Left renal pelvis (tissue), 4 donors: ENCODE measurements at places on chromosomes 13 and 19.

DNA sequence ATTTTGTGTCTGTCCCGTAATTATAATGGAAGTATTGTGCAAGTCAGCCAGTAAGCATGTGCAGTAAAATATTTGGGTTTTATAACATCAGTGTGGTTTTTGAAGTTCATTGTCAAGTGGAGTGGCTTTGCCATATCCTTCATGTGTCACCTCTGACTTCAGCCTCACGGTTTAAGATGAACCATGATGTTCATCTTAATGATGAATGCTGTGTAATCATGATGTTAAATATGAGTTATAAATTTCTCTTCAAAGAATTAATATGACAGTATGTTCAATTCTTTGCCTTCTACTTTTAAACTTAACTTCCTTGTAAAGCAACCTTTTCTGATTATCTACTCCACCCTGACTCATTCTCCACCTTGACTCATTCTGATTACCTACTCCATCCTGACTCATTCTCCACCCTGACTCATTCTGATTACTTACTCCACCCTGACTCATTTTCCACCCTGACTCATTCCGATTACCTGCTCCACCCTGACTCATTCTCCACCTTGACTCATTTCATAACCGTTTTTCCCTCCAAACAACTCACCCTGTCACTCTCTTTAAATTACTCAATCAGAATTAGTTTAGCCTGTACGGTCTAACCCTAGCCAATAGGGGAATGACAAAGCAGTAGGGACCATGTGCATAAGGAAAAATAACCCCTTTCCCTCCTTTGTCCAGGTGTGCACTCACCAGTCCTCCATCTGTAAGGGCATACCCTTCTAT, 50.3 kb upstream of the ANKRD10 start:
- no peak for DNase-seq

GRCh38 chr19:45822716-45823115, 7.6 kb upstream of the RSPH6A start:
- no peak for DNase-seq

DNA sequence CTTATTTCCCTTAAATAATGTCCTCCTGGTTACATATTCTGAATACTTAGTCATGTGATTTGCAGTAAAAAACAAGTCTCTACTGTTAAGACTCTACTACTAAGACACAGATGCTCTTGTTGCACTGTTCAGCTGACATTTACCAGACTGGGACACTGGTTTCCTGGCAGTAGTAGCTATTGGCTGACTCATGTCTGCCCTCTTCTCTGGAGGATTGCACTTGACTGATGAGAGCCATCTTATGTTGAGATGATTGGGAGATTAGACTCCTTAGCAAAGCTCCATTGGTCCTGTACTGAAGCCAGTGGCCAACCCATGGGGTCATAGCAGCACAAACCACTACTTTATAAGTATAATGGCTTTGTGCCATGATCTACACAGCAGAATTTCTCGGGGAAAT, 1672.6 kb upstream of the PCDH20 start:
- no peak for DNase-seq

GRCh38 chr19:21698215-21698614, 69.2 kb downstream of the ZNF100 start:
- no peak for DNase-seq

- no peak for DNase-seq
Observed at GRCh38 chr13:37313372-37313771, 207.9 kb upstream of the CSNK1A1L start.

- no peak for DNase-seq
Observed at GRCh38 chr13:73962284-73962683, 171.9 kb downstream of the KLF12 start.

DNA sequence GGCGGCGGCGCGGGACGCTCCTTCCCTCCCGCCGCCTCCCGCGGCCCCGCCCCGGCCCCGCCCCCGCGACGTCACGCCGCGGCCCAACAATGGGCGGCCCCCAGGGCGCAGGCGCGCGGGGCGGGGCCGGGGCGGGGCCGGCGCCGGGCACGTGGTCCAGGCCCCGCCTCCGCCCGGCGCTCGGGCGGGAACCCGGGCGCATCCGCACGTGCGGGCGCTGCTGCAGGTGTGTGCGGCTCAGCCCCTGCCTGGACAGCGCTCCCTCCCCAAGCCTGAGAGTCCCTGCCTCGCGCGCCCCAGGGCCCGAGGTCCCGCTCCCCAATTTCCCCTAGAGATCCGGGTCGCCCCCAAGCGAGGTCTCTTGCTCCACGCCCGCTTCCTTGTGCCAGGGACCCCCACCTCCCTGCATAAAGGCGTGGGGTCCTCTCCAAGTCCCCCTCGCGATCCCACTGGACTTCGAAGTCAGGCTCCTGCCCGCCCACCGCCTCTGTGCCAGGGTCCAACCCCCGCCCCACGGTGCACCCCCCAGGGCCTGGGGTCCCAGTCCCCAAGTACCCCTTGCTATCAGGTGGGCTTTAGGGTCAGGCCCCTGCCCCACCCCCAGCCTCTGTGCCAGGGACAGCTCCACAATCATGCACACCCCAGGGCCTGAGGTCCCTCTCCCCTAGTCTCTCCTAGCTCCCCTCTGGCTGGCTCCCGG, at the start of gene MEX3D:
Gene MEX3D (minus strand): TSS at position 6 of the 700 bp plus-strand sequence. CDS start 267 bp downstream, outside the sequence.
- no peak for DNase-seq

GRCh38 chr19:422213-422916, 13.4 kb upstream of the C2CD4C start:
- no peak for DNase-seq

DNA sequence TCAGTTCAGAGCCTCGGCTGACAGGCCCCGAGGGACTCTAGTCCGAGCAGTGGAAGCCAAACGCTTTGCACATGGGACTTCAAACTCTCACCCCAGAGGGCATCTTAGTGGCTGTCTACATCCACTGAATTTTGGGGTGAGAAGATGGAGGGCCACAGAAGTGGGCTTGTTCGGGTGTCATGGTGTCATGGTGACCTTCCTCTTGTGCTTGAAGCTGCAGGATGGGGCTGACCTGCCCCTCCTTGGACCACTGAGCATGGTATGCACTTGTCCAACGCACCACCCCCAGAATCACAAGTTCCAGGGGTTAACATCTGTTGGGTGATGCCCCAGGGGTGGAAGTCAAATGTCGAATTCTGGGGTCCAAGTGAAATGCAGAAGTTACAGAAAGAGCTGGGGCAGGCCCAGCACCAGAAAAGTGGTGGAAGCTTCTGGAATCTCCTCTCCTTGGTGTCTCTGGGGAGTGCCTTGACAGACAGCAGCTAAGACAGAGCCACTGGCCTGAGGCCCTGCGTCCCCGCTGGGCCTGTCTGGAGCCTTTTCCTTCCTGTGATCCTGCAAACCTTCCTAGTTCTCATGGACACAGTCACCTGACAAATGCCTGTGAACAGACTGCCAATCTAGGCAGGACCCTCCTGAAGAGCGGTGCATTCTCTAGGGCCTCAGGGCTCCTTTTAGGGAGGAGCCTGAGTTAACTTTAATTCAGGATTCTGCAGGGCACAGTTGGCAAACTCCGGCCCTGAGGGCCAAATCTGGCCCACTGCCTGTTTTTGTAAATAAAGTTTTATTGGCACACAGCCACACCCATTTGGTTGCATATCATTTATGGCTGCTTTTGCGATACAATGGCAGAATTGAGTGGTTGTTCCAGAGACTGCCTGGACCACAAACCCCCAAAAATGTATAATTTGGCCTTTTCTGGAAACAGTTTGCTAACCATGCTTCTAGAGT, 65.1 kb upstream of the RANBP3 start:
- no peak for DNase-seq

DNA sequence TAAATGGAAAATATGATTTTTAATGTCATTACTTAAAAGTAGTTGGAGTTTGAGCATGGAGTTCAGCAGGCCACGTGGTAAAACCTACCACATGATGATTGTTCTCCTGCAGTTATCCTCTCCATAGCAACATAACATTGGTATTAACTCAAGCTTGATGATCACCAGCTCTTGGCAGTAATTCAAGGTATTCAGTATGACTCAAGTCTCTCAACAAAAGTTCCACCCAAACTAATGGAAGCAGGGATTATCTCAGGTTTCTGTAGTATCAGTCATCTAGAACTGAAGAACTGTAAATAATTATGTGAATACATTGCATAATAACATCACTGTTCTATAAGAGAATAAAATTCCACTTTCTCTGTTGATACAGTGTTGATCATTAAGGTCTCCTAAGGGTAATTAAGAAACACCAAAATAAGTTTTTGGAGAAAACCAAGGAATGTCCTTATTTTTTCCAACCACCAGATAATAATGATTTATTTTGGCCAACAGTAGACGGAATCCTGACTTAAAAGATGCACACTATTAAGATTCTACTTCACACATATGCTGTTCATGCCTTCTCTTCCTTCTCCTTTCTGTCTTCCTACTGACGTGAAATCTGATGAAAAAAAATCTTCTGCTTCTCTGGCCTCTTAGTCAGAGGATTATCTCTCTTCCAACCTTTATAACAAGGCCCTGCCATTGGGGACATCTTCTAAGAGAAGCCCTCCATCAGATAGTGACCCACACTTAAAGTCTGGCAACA, 1092.3 kb downstream of the EFNB2 start:
- no peak for DNase-seq

GRCh38 chr19:51294977-51295375, 16.5 kb upstream of the IGLON5 start:
- DNase-seq = no peak

DNA sequence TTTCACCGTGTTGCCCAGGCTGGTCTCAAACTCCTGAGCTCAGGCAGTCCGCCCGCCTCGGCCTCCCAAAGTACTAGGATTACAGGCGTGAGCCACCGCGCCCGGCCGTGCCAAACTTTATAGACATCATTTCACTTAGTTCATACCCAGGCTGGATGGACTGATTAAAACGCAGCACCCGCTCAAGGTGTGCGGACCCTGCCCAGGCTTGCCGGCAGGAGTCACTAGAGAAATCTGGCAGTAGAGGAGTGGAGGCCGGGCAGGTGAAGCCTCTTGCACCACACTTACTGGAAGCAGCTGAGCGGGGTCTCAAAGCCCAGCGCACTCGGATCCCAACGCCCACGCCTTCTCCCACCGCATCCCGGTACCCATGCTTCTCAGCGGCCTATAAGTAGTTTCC, 11.4 kb downstream of the PTGIR start:
- no peak for DNase-seq

GRCh38 chr13:29861694-29862110, 11.3 kb upstream of the UBL3 start:
- no peak for DNase-seq

DNA sequence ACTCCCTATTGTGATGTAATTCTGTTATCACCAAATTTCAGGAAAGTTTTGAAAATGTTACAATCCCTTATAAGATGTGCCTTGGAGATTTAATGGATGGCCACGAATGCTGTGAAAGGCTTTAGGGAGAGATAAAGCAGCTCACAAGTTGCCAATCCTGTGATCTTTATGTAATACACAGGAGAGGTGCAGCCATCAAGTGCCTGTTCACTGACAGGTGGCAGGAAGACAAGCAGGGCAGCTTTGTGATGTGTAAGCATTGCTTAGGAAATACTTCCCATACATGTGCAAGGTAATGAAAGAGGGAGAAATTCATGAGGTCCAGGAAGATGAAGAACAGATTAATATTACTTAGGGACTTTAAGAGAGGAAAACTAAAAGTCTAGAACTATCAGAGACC, 628.8 kb downstream of the SLITRK6 start:
- no peak for DNase-seq

GRCh38 chr19:19224852-19225494, 13.2 kb downstream of the NCAN start:
- DNase-seq = peak; percentile 29

DNA sequence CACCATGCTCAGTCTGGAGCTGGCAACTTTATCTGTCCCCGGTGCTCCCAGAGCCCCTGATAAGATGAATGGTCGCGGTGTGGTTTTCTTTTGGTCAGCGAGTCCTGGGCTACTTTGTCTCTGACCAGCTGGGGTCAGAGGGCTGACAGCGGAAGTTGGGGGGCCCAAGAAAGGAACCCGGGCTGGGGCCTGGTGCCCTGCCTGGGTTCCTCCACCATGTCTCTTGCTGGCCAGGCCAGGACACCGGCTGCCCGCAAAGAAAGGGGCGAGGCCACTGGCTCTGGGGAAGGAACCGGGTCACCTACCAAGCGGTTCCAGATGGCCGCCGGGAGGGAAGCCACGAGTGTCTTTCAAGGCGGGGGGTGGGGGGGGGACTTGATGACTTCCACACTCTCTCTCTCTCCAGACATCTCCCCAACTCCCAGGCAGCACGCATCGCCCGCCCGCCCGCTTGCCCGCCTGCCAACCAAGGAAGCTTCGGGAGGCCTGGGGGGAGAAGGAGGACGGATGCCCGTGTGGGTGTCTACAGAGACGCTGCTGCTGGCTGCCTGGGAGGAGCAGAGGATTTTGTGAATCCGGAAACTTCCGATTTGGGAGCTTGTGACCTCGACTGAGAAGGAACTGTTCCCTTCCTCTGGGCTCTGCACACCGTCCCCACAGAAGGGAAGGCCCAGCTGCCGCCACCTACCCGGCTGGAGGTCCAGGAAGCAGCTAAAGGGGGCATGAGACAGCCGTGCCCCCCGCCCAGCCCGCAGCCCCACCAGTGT, 1.1 kb downstream of the PIP5K1C start:
- no peak for DNase-seq

DNA sequence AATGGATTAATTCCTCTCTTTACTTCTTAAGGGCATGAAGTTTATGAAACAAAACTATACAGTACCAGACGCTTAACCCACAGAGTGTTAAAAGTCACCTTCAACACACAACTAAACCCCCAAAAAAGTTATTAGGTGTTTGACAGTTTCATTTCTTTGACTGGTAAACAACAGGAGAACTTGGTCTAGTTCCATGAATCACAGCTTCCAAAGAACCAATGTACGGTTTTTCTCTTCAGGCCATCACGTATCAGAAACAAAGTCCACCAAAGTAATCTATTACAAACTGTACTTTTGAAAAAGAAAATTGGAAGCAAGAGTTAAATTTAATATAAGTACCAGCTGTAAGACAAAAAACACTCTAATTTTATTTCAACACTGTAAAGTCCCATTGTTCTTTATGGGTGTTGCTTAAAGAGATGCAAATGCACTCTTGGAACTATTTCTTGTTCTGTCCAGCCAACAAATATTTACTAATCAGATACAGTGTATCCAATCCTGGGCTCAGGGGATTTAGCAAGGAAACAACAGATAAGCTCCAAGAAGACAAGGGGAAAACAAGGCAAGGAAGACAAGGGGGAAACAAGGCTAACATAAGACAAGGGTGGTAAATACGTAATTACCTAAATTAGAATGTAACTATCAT, 149.2 kb downstream of the ABCC4 start:
- no peak for DNase-seq

DNA sequence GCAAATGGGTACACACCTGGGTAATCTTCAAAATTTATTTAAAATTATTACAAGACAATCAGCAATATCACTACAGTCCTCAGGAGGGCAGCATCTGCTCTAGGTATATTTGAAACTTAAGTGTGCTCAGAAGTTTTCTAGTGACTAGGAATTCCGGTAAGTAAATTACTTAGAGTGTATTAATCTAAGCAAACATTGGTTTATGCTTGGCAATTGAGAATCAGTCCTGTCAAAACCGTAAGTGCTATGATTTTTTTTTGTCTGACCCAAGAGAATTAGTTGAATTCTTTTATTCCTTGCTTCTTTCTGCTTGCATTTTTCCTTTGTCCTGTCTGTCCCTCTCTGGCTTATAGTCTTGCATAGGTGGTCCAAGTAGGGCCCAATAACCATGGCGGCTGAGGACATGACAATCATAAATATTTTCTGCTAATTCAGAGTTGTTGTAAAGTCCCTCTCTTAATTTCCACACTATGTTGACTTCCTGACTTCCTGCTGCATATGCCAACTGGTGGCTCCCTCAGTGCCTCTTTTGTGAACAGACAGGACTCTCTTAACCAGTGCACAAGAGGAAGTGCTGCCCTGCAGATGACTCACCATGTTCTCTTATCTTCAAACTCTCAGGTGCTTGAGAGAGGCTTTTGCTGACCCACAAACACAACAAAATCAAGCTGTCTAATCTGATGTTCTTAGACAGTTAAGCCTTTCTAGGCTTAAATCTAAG, 82.2 kb downstream of the SLAIN1 start:
- DNase-seq = no peak

GRCh38 chr19:29535984-29536508, 10.3 kb downstream of the VSTM2B start:
- no peak for DNase-seq
